CD4-positive, alpha-beta T cell treated with Interferon alpha-2 for 1 hour (primary cell): ENCODE measurements at places on chromosomes 5 and 9.

GRCh38 chr5:163544041-163544440, 38.6 kb downstream of the MAT2B start:
- no peak for DNase-seq

DNA sequence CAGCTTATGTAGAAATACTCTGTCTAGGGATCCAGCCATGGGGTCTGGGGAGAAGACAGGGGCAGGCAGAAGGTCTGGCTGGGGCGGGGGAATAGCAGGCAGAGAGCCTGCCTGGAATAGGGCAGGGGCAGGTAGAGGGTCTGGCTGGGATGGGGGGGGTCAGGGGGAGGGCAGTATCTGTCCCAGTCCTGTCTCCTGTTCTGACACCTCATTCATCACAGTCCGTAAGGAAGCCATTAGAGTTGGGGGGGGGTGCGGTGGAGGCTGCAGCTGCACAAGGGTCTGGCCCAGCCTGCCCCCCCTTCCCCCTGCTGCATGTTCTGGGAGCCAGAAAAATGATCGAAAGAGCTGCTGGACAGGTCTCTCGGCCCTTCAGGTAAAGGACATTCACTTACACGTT, 32.6 kb downstream of the CNTFR start:
- no peak for DNase-seq

DNA sequence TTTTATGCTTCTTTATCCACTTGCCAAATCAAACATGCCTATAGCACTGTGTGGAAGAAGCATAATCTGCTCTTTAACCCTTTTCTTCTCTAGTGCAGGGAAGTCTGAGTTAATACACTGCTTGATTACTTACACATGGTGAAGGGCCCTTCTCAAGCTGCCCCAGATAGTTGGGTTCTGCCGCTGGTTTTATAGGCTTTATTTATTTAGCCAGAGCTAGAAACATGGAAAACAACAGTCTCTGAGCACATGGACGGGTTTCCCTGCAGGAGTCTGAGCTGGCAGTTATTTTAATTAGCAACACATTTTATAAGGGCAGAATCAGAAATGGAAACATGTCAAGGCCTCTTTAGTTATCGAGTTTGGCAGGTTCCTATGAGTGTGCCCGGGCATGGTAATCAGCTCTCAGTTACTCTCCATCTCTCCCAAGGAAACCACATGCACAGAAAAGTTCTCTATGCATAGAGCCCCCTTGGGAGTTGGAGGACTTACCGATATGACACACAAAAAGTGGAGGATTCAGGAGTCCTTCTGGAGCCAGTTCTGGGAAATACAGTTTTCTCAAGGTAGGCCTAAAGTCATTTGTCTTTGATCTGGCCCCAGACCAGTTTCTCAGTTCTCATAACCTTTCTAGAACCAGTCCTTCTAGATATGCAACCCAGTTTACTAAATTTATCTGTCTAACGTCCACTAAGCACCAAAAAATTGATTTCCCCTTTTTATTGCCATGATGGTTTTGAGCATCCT, 564.8 kb downstream of the ACTL7B start:
- DNase-seq, result no peak

DNA sequence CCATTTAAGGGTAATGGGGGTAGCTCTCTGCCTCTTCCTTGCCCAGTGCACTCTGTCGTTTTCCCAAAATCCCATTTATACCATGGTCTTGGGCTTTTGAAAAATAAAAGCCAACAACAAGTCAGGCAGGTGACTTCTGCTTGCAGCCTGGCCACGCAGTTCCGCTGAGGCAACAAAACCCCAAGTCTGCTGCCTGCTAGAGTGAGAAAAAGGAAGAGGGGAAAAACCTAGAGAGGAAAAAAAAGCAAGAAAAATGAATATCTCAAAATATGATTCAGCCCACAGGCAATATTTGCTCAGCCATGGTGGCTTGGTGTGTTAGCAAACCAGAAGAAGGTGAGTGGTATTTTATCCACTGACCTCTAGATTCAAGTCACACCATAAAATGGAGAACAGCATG, 148.2 kb upstream of the FSTL4 start:
- no peak for DNase-seq

- no peak for DNase-seq
These were observed 43.1 kb downstream of the LNPEP start for GRCh38 chr5:96978812-96979449.

DNA sequence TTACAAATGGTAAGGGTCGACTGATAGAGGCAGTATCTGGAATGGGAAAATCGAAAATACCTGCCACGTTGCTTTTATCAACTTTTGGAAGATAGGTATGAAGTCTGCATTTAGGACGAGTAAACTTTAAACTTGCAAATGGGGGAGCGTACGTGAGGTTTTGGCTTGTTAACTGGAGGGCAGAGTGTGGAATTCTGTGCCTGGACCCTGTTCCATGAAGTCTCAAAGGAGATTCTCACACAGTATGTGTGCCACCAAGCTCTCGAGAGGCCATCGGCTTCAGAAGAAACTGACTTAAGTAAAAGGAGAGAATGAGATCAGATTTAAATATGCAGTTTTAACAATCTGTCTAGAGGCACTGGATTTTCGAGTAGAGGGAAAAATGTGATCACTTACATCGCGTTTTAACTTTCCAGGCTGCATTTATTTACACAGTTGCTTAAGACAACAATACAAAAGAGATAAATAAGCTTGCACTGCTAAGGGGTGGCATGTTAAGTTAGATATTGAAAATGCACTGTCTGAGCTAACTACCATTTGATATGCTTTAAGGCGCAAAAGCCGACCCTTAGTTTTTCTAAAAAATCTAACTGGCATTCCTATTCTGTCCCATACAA, 401.6 kb downstream of the EBF1 start:
- no peak for DNase-seq

DNA sequence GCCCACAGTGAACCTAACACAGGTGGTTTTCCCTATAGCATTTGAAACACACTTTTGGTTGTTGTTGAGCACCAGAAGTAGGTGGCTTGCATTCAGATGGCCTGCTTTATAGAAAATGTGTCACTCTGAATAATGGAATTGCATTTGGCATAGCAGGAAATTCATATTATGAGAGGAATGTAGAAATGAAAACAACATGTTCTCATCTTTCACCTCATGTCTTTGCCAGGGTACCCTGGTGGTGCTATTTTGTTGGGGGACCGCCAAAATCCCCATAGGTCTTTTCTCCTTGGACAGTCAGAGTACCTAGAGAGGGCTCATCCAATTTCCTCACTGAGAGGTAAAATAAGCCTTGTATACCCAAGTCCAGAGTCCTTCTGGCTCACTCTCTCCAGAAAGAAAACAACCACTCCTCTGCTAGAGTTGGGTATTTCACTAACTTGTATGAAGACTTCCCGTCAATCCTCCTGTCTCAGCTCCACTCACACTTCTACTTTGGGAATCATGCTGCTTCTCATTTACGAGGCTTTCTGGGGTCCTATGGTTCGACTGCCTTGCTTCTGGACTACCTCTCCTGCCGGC, 67.4 kb downstream of the MRPS27 start:
- no peak for DNase-seq

DNA sequence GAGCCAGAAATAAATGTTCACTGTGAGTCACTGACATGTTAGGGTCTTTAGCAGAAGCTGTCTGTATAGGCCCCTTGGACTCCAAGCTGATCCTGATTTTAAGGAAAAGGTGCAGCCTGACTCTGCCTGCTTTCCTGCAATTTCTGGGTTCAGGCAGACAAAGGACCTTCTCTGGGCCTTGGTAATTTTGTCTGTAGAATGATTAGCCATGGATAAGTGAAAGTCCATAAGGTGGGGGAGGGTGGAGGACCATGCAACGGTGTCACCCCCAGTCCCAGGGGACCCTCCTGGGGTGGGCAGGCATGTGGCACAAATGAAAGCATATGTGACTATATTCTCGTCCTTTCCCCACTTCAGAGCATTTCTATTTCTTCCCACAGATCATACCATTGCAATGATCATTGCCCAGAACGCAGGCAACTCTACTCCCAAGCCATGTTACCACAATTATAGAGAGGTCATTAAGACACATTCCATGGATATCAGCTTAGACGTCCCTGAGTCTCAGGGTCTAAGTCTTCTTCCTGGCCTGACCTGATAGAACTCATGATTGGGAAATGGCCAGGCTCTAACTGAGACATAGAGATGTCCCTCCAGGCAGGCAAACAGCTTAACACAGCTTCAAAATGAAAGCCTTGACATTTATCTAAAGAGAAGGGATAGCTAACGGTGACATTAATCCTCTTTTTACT, 157.9 kb upstream of the ALDH1B1 start:
- no peak for DNase-seq

DNA sequence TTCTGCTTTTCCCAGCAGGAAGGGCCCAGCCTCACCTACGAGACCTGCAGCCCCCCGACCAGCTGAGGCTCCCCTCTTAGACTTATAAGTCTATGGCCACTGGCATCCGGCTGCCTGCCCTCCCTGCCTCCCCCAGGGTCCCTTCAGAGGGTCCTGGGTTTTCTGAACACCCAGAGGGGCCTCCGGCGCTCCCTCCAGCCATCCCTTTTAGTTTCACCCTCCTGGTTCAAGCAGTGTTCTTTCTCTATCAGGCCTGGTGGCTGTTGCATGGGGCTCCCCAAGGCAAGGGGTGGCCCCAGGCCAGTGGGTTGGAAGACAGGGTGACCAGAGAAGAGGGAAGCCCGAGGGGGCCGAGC, 21.8 kb downstream of the GOLGA2 start:
- DNase-seq, result no peak

- no peak for DNase-seq
These were observed 1226.6 kb upstream of the C9orf72 start for GRCh38 chr9:28799876-28800275.

DNA sequence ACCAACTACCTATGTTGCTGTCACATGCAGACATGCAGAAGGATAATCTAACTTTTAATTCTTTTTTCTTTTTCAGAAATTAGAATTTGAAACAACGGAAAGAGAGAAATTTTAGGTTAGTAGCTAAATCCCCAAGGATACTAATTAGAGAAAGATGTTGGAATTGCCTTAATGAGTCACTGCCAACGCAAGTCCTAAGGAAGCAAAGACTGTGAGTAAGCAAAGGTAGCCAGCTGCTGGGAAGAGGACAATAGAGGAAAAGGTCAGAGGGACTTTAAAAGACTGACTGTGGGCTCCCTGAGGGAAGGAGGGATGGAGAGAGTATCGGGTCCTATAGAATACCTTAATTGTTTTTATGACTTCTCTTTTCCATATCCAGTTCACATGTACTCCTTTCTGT, 461.9 kb upstream of the PAPPA start:
- no peak for DNase-seq

DNA sequence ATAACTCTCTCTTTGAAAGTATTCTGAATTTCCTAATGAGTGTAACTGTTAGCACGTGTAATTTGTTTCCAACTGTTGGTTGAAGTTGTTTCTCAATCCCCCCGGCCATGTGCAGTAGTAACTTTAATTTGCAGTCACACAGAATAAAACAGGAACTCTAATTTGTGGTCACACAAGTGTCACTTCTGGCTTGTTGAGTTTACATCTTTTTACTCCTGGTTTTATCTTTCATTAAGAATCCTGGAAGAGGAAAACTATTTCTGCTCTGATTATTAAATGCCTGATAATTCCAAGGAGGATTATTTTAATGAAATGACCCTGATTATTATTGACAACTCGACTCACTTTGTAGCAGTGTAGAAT, 1.2 kb downstream of the SCAMP1 start:
- no peak for DNase-seq

GRCh38 chr9:28502189-28502588, 928.9 kb upstream of the C9orf72 start:
- no peak for DNase-seq

DNA sequence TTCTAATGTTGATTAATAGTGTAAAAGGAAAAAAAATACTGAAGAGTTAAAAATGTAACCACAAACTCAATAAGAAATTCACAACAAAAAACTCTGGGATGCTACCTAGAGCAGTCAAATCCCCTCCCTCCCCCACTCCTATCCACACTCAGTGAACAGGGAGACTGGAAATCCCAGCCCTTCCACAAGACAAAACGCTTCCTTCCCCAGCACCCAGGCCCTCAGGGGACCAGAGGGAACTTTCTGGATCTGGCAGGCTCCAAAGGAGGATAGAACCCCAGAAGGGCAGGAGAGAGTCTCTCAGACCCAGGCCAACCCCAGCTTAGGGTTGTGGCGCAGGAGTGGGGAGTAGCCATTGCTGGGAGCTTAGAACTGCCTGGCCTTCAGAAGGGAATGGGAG, 55.0 kb downstream of the DCP2 start:
- DNase-seq, result no peak

GRCh38 chr5:38598994-38599617, 42.7 kb upstream of the LIFR start:
- no peak for DNase-seq

DNA sequence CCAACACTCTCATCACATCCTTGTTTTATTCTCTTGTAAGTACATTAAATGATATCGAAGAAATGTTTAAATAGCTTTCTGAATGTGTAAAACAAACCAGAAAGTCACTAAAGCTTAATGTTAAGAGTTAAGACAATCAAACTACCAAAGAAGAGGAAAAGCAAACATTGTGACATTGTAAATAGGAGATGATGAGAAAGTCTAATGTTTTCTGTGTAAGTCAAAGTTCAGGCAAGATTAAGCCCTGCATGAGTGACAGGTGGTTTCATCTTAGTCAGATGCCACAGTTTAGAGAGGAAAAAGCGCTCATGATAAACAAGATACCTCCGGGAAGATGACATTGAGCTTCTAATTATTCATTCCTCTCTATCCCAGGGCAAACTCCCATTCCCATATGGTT, 50.9 kb upstream of the PHYKPL start:
- no peak for DNase-seq

- peak; percentile 49 for DNase-seq
These were observed 23.4 kb downstream of the HNRNPK start for GRCh38 chr9:83956436-83957247.

DNA sequence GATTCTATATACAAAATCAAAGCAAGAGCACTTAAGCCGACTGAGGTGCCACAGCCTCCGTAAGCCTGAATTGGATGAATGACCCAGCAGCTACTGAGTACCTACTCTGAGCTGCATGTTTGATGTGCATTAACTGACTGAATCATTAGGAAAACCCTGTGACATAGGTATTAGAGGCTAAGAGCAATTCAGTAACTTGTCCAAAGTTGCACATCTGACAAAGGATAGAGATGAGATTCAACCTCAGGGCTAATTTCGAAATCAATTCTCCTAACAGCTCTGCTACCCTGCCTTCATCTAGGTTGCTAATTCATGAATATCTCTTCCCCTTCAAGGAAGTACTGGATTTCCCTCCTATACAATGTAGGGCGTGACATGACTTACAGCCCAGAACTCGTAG, 89.1 kb upstream of the GLIS3 start:
- no peak for DNase-seq

DNA sequence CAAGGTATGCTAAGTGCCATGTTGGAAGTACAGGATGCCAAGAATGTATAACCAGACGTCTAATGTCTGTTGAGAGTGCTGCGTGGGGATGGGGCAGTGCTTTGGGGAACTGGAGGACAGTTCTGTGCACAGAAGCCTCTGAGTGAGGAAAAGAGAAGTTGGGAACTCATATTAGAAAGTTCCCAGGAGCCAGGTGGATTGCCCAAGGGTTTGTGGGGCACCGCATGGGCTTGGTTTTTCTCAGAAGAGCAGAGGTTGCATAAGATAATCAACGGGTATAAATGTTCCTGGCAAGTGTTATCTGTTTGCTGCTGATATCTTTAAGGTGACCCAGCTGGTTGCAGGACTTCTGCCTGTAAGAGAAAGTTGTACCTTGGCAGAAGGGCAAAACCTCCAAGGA, 13.1 kb downstream of the HRH2 start:
- DNase-seq, result peak; percentile 48

- DNase-seq, result no peak
These were observed 40.2 kb downstream of the YIPF5 start for GRCh38 chr5:144130306-144130705.
